Spleen (tissue), 13 donors: ENCODE measurements at places on chromosomes 4 and X.

- DNase-seq = no peak
Observed at GRCh38 chrX:55342533-55343501, 78.1 kb upstream of the PAGE3 start.

DNA sequence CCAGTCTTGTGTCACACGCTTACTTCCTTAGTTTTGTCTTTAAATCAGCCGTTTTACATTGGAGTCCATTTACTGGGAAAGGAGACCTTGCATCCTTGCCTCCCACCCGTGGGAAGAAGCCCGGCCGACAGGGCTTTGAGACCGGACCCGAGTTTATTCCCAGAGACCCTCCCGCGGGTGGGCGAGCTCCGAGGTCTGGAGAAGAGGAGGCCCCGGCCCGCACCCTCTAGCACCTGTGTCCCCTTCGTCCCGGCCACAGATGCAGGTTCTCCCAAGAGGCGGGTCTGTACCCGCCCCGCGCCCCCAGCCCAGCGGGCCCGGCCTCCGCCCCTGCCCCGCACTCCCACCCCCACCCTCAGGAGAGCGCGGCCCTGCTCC, 3.8 kb upstream of the SLC26A1 start:
- DNase-seq = no peak

GRCh38 chrX:10025742-10026493, 58.8 kb downstream of the CLDN34 start:
- DNase-seq = no peak

DNA sequence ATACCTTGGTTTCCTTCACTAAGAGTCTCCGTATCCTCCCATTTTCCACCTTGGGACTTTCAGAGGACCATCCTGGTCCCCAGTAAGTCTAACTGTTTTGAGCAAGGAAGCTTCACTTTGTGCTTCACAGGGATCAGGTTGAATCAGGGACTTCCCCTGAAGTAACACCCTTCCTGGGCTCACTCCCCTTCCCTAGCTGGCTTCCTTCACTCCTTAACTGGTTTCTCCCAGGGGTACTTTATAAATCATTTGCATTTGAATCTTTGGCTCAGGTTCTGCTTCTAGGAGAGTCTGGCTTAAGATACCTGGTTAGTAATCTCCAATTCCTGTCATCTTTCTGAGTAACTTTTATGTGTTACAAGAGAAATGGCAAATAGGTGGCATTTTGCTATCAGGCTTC, 24.5 kb upstream of the GRIA2 start:
- no peak for DNase-seq

DNA sequence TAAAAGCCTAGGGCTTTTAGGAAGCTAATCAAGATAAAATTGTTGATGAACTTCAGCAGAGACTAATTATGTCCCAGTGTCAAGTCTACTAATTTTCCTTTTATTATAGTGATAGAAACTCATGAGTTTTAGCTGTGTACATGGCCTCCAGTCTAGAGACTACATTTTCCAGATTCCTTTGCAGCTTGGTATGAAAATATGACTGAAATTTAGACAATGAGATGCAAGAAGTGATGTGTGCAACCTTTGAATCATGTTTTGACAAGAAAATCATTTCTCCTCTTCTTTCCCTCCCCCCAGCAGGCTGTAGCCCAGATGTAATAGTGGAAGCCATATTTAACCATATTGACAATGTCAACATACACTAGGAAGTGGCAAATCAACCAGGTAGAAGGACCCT, 30.3 kb upstream of the IL13RA2 start:
- no peak for DNase-seq
